Stimulated activated CD4-positive, alpha-beta T cell treated with anti-CD3 and anti-CD28 coated beads, Interleukin-15, amount 100 ng/mL, for 1 hour (primary cell): ENCODE measurements at places on chromosomes 5 and 9.

DNA sequence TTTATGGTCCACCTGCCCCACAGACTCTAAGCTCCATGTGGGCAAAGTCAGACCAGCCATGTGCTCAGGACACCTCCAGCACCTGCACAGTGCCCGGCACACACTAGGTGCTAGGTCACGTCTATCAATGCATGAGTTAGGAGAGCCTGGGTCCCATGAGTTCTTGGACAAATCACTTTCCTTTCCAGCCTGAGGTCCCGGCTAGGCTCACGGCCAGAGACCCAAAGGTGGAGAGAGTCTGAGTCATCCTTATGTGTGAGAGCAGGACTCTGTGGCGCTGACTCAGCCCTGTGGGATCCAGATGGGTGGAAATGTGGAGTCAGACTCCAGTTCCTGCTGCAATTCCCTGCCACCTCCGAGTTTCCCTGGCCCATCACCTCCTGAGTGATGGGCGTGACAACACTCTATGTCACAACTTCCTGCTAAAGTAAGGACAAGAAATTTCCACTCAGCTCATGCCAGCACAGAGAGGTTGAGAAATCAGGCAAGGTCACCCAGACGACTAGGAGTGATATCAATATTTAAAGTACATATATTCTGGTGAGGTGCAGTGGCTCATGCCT is 2.5 kb upstream of the ST6GALNAC4 start:
- DNase-seq = no peak

DNA sequence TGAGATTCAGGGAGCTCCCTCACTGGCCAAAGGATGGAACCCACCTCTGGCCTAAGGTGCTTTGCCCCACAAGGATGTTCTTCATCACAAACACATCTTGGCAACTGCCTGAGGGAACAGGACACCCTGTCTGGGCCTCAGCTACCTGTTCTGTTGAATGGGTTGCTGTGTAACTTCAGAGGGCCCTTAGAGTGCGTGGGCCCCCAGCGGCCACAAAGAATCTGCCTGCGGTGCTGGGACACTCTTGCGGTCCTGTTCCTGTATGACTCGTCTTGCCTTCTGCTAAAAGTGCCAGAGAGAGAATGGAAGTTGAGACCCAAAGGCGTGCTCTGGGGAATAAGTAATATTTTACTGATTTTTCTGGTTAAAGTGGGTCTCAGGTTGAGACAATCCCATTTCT is 14.1 kb upstream of the RPL26L1 start:
- DNase-seq = no peak

DNA sequence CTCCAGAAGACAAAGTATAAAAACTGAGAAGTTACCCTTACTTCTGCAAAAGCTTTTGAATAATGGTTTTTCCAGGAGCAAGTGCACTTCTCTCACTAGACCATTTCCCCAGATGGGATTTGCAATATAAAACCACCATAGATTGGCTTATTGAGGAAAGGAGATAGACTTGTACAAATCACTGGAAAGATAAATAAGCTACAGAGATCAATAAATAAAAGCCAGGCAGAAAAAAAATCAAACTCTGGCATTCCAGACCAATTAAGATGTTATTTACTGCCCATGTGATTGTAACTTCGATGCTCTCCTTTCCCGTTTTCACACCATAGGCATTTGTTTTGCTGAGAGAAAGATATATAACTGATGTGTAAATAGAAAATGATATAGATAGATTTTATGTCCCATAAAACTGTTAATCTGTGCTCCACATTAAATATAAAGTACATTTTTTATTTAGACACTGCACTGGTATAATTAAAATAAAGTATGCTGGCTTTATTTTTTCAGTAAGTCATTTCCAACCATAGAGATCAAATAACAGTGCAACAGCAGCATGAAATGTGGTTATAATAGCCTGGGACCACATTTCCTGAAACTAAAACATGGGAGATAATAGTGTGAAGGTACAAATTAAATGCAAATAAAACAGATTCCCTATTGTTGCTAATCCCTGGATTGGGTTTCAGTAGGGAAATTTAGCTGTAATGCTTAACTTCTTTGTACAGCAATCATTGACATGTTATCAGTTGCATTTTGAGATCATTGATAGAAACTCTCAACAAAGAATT is 177.7 kb downstream of the NR2F1-AS1 start:
- no peak for DNase-seq

DNA sequence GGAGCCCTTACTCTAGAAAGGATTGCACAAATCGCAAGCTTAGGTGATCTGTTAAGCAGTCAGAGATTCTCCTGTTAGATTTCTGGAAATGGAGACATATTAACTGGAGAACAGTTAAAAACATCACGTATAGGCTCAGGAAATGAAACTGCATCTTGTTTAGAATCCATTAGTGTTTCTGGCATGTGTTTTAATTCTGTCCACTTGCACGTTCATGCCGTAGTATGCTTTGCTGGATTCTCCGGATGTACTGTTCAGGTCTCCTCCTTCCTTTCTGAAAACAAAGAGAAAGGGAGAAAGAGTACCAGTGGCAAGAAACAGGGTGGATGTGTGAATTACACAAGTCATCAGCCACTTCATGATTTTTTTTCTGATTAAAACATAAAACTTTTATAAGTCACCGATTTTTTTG is 2.5 kb upstream of the RGMB start:
- no peak for DNase-seq

DNA sequence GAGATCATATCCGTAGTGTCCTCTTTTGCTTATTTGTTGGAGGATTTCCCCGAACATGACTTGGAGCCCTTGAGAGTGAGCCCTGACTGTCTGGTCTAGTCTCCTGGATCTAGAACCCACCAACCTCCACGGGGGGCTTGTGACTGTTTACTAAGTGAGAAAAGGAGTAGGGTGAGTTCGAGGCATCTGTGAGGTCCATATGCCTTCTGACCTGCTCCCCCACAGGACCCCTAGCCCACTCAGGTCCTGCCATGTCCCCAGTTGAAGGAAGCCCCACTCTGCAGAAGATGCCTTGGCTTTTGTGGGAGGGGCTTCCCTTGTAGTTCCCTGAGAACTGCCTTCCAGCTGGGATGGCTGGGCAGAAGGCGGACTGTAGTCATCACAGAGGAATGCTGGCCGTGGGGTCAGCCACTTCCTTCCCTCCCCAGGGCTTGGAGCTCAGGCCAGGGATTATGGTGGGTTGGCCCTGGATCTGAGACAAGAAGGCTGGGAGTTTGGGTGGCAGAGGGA is 7.0 kb upstream of the IRF1 start:
- no peak for DNase-seq

- no peak for DNase-seq
Measured at GRCh38 chr5:122110987-122111386, 18.4 kb upstream of the ZNF474 start.

- no peak for DNase-seq
Measured at GRCh38 chr9:137547687-137548543, 2.3 kb downstream of the PNPLA7 start.
